Activated CD4-positive, CD25-positive, alpha-beta regulatory T cell (primary cell): ENCODE measurements at places on chromosomes 2 and 18.

DNA sequence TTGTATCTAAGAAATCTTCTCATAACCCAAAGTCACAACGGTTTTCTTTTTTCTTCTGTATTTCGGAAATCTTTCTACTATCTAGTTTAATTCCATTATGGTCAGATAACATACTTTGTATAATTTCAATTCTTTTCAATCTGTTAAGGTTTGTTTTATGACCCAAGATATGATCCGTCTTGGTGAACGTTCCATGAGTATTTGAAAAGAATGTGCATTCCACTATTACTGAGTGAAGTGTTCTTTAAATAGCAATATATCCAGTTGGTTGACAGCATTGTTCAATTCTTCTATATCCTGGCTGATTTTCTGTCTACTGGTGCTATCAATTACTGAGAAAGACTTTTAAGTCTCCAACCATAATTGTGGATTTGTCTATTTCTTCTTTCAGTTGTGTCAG lies 414.5 kb downstream of the TNS1 start:
- DNase-seq: no peak

DNA sequence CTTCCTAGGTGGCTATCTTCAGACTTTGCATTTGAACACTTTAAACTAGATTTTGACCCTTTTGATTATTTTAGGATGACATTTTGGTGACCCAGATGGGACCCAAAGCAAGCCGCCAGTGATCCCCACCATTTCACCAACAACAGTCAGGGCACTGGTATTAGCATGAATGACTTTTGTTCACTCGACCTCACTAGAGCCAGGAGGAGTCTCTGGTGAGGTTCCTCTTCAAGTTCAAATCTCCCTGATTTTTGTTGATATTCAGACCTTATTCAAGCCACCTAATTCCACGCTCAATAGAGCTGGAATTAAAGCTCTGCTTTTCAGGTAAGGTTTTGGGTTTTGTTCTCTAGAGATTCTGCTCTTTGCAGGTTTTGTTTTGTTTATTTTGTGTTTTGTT lies 202.3 kb downstream of the MREG start:
- DNase-seq: no peak

GRCh38 chr2:160399880-160400279 lies 93.7 kb downstream of the RBMS1 start:
- DNase-seq: no peak

GRCh38 chr2:239704737-239705136 lies 303.9 kb upstream of the HDAC4 start:
- DNase-seq: no peak

DNA sequence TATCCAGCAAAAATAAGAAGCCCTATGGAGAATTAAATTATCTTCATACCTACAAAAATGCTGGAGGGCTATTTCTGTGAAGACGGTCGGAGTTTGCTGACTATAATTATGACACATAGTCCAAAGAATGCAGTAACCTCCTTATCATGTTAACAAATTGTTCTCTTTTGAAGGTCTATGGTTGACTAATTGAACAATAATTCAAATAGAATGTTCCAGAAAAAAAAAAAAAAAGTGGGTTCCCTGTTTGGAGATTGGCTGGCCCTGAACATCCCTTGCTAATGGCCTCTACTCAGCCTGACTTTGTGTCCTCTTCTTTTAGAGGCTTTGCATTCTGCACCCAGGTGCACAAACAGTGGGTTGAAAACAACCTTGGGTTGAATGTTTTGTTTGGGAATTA lies 82.8 kb upstream of the CCBE1 start:
- no peak for DNase-seq

DNA sequence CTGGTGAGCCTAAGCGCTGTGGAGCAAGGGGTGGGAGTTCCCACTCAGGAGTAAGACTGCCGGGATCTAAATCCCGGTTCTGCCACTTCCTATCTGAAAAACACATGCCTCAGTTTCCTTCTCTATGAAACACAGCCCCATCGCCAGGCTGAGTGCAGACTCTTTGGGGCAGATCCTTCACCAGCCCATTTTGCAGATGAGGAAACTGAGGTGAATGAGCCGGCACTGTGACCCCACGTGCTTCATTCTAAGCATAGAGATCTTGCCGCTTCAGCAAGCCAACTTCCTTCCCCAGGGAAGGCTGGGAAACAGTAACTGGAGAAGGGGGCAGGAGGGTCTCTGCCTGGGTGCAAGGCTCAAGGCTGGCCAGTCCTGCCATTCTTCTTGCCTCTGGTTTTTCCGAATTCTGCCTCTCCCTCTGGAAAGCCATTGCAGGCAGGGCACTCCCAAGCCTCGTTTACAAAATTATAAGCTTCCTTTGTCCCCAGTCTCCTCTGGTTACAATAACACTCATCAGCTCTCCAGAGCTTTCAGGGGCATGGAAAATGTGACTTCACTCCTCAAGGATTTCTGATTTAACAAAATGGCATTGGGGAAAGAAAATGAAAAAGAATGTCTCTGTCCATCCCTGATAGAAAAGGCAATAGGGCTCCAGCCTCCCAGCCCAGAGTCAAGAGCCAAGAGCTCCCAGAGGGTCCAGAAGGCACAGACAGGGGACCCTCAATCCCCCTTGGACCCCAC lies 249.2 kb downstream of the TNS1 start:
- DNase-seq: no peak

DNA sequence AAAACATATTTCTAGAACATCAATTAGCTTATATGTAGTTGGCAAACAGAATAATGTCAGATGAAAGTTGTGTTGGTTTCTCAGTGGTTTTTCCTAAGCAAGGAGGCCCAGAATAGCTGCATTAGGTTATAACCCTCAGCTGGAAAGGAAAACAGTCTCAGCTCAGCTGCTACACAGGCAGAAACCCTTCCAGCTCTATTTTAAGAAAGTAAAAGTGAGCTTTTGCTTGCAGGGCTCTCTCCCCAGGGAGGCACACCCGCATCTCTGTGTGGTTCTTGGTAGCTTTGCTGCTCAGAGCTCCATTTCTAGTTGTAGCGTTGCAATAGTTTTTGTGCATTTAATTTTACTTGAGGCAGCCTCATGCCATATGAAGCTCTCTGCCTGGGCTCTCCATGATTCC lies 54.6 kb downstream of the PIKFYVE start:
- DNase-seq: no peak

- no peak for DNase-seq
Observed at GRCh38 chr18:2223849-2224248, 347.5 kb downstream of the METTL4 start.

DNA sequence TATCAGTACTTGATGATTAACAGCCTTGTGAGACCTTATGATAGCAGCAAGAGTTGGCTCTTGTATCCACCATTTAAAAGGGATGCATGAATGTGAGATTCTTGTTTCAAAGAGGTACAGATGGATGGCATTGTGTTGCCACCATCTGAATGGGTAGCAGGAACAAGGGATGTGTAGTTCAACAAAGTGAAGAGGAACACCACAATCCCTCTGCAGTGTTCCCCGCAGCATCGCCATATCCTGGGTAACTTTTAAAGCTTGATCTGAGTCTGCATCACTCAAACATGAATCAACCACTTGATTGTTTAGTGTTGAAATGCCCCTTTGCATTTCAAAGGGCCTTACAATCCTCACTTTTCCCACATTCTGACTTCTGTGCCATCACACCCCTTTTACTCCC lies 106.7 kb downstream of the SS18 start:
- DNase-seq: no peak

DNA sequence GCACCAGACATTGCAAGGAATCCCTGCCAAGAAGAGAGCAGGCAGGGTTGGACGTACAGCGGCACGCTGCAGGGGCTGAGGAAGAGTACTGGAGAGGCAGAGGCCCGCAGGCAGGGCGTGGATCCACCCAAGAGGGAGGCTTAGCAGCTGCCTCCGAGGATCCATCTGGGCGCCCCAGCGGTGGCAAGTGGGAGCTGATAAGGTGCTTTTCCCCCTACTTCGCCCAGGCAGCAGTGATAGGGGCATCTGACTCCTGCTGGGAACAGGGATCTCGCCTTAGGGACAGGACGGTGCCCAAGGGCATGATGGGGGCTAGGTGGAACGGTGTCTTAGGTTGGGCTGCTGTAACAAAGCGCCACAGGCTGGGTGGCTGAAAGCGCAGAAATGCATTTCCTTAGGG lies 67.4 kb upstream of the HS6ST1 start:
- DNase-seq: no peak

- no peak for DNase-seq
Observed at GRCh38 chr2:218895759-218896500, 15.3 kb downstream of the WNT10A start.

- no peak for DNase-seq
Observed at GRCh38 chr2:52976143-52976949, 791.3 kb upstream of the CHAC2 start.

DNA sequence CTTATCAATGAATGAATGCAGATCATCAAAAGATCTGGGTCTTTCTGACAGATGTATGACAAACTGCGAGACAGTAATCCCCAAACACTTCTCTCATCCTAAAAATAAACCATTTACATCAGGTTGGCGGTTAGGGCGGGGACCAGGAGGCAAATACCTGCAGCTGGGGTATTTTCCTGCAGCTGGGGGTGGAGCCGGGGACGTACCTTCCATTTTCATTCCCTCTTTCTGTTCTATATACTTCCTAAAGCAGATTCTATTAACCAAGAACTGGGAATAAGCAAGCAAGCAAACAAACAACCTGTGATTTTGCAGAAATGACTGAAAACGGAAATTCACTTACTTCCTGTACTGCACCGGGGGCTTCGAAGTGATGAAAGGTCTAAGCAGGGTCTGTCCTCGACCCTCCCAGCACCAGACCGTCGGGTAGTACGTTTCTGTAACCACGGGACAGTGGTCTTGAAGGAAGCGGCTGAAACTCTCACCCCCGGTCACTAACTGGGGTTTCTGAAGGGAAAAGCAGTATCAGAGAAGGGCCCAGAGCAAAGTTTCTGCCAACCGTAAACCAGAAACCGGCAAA lies 1.2 kb downstream of the ABHD3 start:
- DNase-seq: no peak

GRCh38 chr2:233435436-233436190 lies 81.3 kb downstream of the DGKD start:
- no peak for DNase-seq

DNA sequence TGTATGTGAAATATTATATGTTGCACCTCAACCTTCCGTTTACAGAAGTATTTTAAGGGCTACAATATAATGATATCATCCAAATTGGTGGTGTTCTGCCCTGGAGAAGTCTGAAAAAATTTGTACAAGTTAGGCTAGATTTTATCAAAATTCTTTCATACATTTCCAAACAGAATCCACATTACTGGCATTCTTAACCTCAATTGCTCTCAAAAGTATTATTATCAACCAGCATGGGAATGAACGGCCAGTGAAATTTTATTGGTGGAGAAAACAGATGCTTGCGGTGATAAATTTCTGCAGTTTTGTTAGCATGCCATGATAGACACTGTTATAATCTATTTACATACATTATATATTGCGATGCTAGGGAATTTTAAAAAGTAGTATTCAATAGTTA lies 88.3 kb upstream of the TFPI start:
- no peak for DNase-seq

DNA sequence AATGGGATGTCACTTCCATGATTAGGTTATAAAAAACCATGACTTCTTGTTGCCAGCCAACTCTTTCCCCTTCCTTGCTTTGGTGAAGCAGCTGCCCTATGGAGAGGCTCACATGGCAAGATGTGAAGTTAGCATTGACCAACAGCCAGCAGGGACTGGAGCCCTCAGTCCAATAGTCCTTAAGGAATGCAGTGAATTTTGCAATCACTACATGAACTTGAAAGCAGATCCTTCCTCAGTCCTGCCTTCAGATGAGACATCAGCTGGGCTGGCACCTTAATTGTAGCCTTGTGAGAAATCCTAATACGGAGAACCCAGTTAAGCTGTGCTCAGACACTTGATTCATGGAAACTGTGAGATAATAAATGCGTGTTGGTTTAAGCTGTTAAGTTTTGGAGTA lies 61.8 kb downstream of the ATP8B1 start:
- no peak for DNase-seq

- no peak for DNase-seq
Observed at GRCh38 chr2:9648821-9649220, 18.0 kb upstream of the YWHAQ start.

DNA sequence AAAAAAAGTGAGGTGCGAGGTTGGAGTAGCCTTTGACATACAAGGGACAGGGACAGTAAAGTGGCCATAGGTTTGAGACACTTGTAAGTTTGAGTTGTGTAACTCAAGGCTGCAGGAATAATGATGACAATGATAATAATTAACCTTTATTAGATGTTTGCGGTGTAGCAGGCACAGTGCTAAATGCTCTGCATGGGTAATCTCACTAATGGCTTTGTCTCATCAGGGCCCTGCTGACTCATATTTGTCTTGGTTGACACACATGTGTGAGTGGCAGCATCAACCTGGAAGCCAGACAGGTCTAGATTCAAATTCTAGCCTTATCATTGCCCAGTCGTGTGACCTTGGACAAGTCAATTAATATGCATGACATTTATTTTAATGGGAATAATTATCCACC lies 126.2 kb downstream of the FSHR start:
- no peak for DNase-seq

- no peak for DNase-seq
Observed at GRCh38 chr18:73696698-73697097, 450.9 kb downstream of the FBXO15 start.

DNA sequence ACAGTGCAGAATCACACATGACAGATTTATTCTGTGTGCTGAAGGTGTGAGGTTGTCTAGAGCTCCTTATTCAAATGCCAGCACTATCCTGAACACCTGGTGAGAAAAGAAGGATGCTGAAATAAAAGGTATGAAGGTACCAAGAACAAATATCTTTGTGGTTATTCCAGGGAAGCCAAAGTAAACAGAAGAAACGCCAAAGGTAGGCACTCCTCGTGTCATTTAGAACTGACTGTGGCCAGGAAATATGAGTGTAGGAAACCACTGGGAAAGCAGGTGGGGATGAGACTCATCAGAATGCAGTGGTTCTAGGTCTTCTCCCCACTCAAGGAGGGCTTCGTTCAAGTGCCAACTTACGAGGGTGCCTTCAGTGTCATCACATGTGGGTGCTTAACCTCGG lies 80.8 kb downstream of the KIF5C start:
- no peak for DNase-seq

DNA sequence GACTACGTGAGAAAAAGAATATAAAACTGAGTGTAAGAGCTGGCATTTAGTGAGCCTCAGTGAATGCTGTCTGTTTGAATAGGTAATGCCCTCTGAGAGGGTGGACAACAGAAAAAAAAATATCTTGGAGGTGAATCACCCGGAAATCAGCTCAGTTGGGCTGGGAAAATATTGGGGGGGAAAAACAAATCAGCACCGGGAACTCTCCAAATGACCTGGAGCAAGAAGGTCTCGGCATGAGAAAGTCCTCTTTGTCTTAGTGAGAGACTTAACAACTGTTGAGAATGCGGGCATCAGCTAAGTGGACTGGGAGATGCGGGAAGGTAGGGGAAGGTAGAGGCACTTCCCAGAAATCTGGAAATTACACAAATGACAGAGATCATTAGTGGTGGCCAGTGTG lies 109.4 kb upstream of the POU3F3 start:
- DNase-seq: no peak

DNA sequence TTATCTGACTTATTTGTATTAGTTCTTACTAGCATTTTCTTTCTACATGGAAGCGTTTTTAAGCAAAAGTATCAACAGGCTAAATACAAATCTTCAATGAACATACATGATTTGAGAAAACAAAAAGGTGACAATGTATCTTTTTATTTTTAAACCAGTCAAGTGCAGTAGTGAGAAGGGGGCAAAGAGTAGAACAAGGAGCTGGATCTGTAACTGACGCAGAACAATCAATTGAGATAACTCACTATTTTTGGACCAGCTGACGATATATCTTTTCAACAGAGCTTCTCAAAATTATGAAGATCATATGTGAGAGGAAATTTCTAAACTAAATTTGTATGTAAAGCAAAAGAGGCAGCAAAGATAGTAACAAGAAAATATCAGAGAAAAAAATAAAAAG lies 15.5 kb downstream of the NCKAP1 start:
- DNase-seq: no peak

- no peak for DNase-seq
Observed at GRCh38 chr2:9472511-9472910, 1.8 kb upstream of the IAH1 start.
